ENCODE measurements at places on chromosomes 2 and 18.

GRCh38 chr2:25229279-25230197 lies 61.2 kb upstream of the POMC start:
- peak; percentile 44 for DNase-seq

DNA sequence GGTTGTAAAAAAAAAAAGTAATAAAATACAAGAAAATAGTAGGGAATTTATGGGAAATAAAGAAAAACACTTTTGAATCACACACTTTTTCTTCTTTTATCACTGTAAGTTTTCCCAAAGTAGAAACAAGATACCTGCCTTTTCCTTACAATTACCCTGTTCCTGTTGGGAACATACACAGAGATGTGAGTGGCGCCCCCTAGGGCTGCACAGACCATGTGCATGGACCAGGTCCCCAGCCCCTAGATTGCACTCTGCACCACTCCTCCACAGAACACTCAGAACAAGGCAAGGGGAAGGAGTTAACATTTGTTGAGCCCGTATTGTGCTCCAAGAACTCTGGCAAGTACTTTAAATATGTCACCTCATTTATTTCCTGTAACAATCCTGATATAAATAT lies 118.7 kb upstream of the NRP2 start:
- DNase-seq = no peak

- DNase-seq = no peak
These were observed 96.9 kb upstream of the MSH6 start for GRCh38 chr2:47686018-47686417.

GRCh38 chr2:209236377-209236776 lies 187.5 kb upstream of the MAP2 start:
- DNase-seq = no peak

DNA sequence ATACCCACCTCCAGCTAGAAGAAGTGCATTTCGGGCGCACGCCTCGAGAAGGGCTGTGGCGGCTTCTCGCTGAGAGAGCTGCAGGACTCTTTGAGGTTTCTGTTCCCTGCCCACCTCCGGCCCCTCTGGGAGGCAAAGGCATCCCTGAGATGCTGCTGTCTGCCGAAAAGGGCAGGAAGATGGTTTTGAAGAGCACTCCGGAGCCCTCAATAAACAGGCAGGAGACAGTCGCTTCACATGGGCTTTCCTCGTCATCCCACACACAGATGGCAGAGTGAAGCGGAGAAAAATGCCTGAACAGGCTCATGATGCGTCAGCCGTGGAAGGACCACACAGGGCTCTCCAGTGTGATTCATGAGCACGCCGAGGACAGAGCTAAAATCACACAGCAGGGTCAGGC lies 25.4 kb upstream of the GLI2 start:
- DNase-seq = peak; percentile 86

GRCh38 chr2:201798252-201798913 lies 8.0 kb upstream of the CDK15 start:
- peak; percentile 94 for DNase-seq

- DNase-seq = no peak
These were observed 48.7 kb downstream of the TRIP12 start for GRCh38 chr2:229873123-229873581.

DNA sequence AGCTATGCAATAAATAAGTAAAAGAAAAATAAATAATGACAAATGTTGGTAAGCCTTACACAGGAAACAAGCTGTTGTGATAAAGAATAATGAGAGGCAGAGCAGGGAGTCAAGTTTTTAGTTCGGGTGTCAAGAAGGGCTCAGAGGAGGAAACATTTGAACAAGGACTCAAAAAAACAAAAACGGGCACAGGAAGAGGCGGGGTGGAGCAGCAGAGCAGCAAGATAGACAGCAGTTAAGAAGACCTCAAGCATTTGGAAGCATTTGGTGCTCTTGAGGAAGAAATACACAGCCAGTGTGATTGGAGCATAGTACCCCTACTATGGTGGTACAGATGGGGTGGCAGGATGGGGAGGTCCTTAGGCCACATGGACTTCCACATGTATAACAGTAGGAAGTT lies 2.8 kb downstream of the TMEM169 start:
- no peak for DNase-seq

- DNase-seq = no peak
These were observed 141.0 kb downstream of the INHBB start for GRCh38 chr2:120486946-120487345.

DNA sequence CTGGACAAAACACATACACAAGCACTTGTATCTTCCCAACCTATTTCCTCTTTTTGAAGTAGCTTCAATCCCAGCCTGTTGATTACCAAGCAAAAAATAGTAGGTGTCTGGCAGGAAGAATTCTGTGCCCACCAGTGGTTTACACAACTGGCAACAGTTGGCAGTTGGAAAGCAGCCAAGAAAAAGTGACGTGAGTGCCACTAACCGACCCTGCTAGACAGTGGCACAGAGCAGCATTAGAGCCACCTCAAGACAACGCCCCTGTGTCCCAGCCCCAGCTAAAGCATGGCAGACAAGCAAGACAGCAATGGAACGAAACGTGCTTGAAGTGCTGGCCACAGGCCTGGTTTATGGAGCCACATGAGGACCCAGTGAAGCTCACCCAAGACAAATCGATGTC lies 379.6 kb downstream of the FBXO15 start:
- DNase-seq = no peak

DNA sequence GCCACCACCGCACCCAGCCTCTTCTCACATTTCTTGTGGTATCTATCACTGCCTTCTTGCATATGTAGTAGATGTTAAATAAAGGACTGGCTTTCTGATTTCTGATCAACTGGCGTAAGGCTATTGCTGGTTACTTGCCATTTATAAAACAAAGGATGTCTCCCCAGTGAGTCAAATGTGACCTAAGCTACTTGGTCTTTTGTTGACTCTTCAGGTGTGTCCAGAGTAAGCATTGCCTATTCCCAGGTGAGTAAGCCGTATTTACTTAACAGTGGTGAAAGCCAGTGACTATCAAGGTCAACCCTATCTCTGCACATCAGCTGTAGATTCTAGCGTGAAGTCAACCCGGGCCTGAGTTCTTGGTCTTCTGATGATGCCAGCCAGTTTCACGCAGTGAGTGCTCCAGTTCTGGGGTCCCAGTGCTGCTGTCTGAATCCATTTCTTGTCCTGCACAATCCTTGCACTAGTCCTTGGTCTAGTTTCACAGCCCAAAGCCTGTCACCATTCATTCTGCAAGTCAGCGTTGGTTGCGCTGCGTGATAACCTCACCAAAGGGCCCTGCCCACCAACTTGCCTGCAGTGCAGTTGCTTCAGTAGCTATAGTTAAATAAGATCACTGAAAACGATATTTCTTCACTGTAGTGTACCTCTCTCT lies 120.2 kb downstream of the GBX2 start:
- DNase-seq = no peak

DNA sequence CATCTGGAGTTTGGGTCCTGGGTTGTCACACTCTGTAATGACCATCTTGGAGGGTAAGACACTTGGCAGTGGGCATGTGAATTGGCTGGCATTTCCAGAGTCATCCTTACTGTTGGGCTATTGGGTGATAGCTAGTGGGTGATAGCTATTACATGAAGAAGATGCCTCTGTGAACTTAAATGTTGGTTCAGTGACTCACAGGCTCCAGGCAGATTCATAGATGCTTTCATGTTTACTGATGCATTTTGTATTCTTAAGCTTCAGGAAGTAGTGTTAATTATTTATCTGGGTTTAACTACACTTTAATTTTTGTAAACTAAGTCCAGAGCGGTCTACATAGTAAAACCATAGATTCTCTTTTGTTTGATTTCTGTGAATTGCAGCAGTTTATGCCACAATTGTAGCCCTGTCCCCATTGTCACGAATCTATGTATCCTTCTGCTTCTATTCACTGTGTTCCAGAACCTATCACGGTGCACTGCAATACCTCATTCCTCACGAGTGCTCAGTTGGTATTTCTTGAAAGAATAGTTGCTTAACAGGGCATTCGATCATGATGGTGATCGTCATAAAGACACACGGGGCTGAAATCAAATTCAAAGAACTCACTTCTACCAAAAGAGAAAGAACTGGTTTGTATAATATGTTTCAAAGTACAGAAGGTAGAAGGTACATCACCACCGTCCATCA lies 79.7 kb downstream of the GBX2 start:
- DNase-seq = no peak

GRCh38 chr2:158777077-158777476 lies 18.0 kb upstream of the DAPL1 start:
- no peak for DNase-seq

GRCh38 chr18:51089691-51090090 lies 59.7 kb downstream of the SMAD4 start:
- DNase-seq = peak; percentile 52

GRCh38 chr2:88114889-88115288 lies 13.0 kb downstream of the FABP1 start:
- no peak for DNase-seq

DNA sequence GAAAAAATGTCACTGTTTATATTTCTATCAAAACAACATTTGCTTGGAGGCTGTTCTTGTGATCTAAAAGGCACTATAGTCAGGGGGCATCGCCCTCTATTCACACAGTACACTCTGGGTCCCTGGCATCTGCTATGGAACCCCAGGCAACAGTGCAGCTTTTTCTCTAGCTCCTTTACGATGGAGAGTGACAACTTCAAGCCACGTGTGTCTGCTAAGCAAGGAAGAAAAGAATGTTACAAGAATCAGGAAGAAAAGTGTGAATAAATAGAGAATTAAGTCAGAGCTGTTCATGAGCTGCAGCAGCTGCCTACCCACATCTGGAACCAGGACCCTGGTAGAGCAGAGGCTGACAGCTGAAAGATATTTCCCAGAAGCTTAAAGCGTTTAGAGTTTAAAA lies 11.2 kb downstream of the RND3 start:
- no peak for DNase-seq

GRCh38 chr2:120456867-120457266 lies 110.9 kb downstream of the INHBB start:
- no peak for DNase-seq

GRCh38 chr2:42663828-42664227 lies 95.4 kb downstream of the MTA3 start:
- no peak for DNase-seq

GRCh38 chr2:26001743-26002351 lies 19.6 kb upstream of the KIF3C start:
- no peak for DNase-seq

- DNase-seq = no peak
These were observed 167.3 kb upstream of the CYRIA start for GRCh38 chr2:16832910-16833309.

- DNase-seq = no peak
These were observed 120.4 kb upstream of the NEDD4L start for GRCh38 chr18:57923611-57924010.

- DNase-seq = no peak
These were observed 68.5 kb downstream of the TMEM237 start for GRCh38 chr2:201574766-201575165.

- DNase-seq = no peak
These were observed 114.3 kb upstream of the PPP1CB start for GRCh38 chr2:28637066-28638047.

DNA sequence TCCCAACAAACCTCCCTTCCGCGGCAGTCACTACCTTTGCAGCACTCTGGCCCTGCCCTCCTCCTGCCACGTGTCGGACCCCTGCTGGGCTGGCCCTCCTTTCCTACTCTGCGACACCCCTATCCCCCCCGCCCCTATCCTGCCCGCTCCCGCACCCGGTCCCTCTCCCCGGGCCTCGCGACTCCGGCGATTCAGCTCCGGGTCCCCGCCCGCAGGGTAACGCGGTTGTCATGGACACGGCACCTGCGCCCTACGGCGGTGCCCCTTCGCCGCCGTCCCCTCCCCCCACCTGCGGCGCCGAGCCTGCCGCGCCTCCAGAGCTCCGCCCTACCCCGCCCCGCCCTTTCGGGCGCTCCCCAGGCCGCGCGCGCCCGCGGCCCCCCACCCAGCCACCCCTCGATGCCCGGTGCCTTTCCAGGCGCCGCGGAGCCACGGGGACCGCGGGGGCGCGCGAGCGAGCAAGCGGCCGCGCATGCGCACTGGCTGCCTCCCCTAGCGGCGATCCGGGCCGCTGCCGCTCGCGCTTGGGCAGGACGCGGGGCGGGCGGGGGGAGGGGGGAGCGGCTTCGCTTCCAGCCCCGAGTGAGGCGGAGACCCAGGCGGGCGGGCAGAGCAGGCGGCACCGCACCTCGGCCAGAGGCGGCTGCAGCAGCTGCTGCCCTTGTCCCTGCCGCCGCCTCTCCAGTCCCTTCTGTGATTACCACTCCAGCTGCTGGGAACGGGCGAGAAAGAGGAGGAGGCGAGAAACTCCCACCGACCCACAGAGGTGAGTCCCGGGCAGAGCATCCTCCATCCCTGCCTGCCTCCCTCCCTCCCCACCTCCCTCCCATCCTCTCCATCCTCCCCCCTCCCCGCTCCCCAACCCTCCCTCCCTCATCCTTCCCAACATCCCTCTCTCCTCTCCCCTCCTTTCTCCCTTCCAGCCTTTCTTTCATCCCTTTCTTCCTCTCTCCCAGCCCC lies at the start of gene CTNNA2:
Gene CTNNA2, plus strand, starts transcription at position 610 of the 960 bp plus-strand sequence.
- peak; percentile 13 for DNase-seq

DNA sequence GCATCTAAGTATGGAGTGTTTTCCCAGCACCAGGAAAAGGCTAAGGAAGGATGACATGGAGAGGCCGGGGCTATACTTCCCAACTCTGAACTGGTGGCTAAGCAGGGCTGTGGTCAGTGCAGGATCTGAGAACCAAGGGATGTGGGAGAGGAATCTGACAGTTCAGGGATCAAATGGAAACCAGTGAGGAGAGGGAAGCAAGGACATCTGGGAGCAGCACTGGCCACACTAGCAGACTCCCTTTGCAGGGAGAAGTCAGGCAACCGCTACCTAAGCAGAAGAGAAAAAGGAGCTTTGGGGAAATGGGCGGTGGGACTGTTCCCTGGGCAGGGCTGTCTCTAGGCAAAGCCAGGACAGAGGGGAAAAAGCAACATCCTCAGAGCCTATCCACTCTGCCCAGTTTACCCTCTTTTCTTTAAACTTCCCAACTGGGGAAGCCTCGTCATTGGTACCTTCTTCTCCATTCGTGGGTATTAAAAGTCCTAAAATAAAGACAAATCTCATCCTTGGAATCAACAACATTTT lies 105.8 kb upstream of the MEIS1 start:
- no peak for DNase-seq

DNA sequence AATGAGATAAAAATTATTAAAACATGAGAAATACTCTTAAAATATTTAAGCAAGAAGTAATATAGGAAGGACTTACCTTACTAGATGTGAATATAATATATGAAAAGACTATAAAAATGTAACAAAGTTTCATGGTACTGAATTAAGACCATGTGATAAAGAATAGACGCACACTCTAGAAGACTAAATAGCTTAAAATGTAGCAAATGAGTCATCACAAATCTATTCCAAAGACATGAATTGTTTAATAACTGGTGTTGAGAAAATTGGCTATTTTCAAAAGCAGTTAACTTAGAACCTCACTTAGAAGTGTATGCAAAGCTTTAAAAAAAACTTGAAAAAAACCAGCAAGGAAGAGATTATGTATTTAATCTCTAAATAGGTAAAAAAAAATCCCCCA lies 64.1 kb downstream of the POLE4 start:
- peak; percentile 58 for DNase-seq

GRCh38 chr2:203626952-203627681 lies 79.3 kb upstream of the CD28 start:
- DNase-seq = peak; percentile 52

- DNase-seq = peak; percentile 23
These were observed 27.1 kb upstream of the SCYGR1 start for GRCh38 chr2:227414846-227415245.

- peak; percentile 13 for DNase-seq
These were observed 408.0 kb downstream of the LRATD1 start for GRCh38 chr2:15040429-15041084.
